ENCODE measurements at places on chromosomes 3 and 15. TPM values are rescaled to one million over a fixed set of nuclear protein-coding genes. Genes with fewer than 3 reads are reported as not detected.
A peak's percentile ranks its signal among the peaks of the same experiment; 100 is the strongest.

Gene PYGO1
- total RNA-seq, result 5.1 TPM

Gene XCR1
- total RNA-seq, result not detected

Gene ATP6V1A
- 51.6 TPM for total RNA-seq

Gene TMIE
- 0.26 TPM for total RNA-seq

DNA sequence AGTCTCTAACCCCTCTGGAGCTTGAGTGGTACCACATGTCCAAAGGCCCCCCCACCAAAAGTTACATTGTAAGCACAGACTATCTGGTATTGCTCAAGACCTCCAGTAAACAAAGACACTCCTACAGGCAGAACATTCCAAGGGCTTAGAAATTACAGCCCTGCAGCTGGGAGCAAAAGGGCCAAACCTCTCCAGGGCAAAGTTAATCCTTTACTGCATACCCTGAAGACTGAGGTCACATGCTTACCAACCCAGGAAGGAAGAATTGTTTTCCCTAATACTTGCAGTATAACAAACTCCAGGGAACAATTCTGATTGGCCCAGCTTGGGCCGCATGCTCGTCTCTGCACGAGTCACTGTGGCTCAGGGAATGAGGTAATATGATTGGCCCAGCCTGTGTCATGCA, 266.1 kb upstream of the NR2F2 start:
- H3K27me3 ChIP-seq, result no peaks in the 10 kb centered on the region
- H3K4me3 ChIP-seq, result no peak overlapping the region
- peak; percentile 12 for DNase-seq
- H3K27ac ChIP-seq, result no peak overlapping the region

DNA sequence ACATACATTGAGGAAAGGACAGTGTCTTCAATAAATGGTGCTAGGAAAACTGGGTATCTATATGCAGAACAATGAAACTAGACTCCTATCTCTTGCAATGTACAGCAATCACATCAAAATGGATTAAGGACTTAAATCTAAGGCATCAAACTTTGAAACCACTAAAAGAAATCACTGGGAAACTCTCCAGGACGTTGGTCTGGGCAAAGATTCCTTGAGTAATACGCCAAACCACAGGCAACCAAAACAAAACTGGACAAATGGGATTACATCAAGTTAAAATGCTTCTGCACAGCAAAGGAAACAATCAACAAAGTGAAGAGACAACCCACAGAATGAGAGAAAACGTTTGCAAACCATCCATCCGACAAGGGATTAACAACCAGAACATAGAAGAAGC, 14.5 kb downstream of the LAMP3 start:
- no peak overlapping the region for H3K4me3 ChIP-seq
- DNase-seq, result peak; percentile 77
- no peaks in the 10 kb centered on the region for H3K36me3 ChIP-seq
- H3K27me3 ChIP-seq, result no peaks in the 10 kb centered on the region
- H3K27ac ChIP-seq, result no peak overlapping the region

DNA sequence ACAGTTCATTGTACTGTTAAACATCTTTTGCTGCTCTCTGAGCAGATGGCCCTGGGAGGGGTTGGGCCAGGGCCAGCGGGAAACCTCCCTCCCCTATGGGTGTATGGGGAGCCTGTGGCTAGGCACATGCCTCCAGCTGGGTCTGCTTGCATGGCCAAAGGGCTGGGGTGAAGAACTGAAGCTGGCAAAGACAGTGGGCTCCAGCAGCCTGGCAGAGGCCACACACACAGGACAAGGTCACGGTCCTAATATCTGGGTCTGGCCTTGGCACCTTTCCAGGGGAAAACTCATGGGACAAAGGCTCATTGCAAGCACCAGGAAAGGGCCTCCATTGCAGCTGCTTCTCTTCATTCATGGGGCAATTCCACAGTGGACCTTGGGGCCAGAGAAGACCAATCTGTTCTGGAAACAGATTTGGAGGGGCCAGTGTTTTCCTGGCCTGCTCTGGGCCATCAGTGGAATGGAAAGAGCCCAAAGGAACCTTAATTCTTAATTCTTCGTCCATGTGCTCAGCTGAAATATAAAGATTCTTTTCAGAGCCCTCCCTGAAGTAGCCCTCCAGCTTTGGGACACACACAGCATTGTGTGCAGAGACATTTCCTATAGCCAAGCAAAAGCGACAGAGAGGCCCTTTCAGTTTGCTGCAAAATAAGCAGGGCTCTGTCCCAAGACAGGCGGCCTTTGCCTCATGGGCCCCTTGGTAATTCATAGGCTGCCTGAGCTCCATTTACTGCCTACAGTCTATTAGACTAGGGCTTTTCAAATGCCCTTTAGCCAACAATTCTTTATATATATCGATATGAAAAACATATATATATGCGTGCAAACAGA, 11.3 kb upstream of the LIMD1 start:
- no peaks in the 10 kb centered on the region for H3K36me3 ChIP-seq
- no peaks in the 10 kb centered on the region for H3K27me3 ChIP-seq
- no peak overlapping the region for H3K27ac ChIP-seq
- DNase-seq, result no peak
- no peak overlapping the region for H3K4me3 ChIP-seq

Data from MCF 10A (cell line).